ENCODE measurements at places on chromosomes 7 and 10.

GRCh38 chr7:73433924-73434700 lies 534 bp downstream of the FZD9 start:
- no peak for DNase-seq

DNA sequence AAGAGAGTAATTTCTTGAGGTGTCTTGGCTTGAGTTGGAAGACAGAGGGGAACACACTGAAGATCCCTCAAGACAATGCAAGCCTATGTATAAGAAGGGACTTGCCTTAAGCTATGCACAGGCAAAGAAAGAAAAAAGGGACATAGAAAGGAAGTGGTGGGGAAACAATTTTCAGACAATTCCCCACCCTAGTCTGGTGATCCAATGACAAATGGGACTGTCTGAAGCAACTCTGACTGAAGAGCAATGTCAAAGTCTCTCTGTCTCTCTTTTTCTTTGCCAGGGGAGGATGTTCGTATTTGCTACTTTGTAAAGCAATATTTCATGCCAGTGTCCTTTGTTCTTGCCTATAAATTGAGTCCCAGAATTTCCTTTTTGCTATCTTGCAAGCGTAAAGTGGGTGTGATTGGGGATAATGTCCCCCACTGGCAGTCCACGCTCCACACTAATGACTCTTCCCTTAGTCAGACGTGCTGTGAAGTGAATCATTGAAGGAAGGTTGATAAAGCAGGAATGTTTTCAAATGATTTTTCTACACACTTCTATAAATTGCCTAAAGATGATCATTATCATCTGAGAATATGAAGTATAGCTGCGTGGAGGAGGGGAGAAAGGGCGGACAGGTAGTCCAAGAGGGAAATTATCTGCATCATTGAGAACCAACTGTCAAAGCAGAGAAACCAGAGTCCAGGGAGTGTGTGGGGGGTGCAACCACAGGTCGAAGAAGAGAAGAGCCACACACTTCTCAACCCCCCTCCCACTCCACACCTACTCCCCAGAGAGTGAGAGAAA lies 243.8 kb upstream of the ETV1 start:
- no peak for DNase-seq

DNA sequence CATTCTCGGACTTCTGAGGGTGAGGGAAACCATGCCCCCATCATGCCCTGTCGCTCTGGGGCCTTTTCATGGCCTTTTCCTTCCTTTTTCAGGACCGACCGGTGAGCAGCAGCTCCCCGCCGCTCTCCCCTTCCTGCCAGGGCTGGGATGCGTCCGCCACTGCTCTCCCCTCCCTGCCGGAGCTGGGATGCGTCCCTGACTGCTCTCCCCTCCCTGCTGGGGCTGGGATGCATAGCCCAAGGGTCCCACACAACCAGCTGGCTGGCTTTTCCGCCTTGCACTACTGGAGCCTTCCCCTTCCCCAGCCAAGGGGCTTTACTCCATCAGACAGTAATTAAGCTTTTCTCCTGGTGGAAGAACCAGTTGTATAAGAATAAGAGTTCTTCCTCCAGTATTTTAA lies 129.7 kb upstream of the COBL start:
- no peak for DNase-seq

DNA sequence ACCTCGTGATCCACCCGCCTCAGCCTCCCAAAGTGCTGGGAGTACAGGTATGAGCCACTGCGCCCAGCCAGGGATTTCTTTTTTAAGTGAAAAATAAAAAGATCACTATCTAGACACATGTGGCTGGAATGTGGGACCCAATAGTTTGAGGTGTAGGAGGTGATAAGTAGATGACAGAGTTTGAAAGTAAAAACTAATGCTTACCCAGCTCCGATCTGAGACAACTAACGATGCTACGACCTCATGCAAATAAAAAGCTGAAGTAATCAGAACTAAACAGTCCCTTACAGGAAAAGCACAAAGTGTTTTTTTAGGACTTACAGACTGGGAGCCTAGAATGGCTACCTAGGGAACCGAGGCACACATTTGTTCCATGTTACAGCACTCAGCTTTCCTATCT lies 23.0 kb downstream of the PCGF6 start:
- DNase-seq = no peak

- DNase-seq = no peak
These were observed 98.5 kb downstream of the JAZF1 start for GRCh38 chr7:28082071-28082470.

GRCh38 chr10:103765168-103765567 lies 90.2 kb downstream of the SH3PXD2A start:
- no peak for DNase-seq

GRCh38 chr7:46146454-46147255 lies 225.6 kb upstream of the IGFBP3 start:
- no peak for DNase-seq

- DNase-seq = no peak
These were observed 3.7 kb downstream of the ANXA11 start for GRCh38 chr10:80201608-80202141.

- no peak for DNase-seq
These were observed 736 bp downstream of the SHH start for GRCh38 chr7:155811560-155811894.

GRCh38 chr7:157613575-157614322 lies 276.9 kb downstream of the DNAJB6 start:
- no peak for DNase-seq

DNA sequence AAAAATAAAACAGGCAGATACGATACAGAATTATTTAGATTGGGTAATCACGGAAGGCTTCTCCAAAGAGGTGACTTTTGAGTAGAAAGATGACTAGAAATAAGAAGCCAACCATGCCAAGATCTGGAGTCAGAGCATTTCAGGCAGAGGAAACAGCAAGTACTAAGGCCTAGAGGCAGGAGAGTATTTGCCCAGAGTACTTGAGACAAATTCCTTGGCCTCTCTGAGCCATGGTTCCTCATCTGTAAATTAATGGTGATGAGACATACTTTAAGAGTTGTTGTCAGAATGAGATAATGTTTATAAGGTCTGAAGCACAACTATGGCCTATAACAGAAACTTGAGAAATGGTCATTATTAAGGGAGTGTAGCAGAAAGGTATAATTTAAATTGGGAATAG lies 15.8 kb upstream of the GPR37 start:
- no peak for DNase-seq

- DNase-seq = no peak
These were observed 189.1 kb upstream of the FRMD4A start for GRCh38 chr10:14519785-14520184.

GRCh38 chr7:97680622-97681021 lies 51.3 kb upstream of the TAC1 start:
- DNase-seq = no peak
